A549 (cell line): ENCODE measurements at places on chromosomes 4 and X. TPM values are rescaled to one million over a fixed set of nuclear protein-coding genes. Genes with fewer than 3 reads are reported as not detected.

GRCh38 chr4:26152056-26152455 is 168.8 kb upstream of the RBPJ start:
- no peak for DNase-seq

DNA sequence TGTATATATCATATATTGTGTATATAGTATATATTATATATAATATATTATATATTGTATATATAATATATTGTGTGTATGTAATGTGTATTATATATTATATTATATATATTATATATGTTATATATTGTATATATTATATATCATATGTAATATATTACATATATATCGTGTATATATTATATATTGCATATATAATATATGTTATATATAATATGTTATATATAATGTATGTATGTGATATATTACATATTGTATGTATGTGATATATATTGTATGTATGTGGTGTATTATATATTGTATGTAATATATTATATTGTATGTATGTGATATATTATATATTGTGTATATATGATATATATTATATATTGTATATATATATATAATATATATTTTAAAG is 30.5 kb downstream of the RAB40A start:
- no peak for DNase-seq

GRCh38 chr4:77010841-77011354 is 61.3 kb downstream of the SEPTIN11 start:
- DNase-seq = no peak

DNA sequence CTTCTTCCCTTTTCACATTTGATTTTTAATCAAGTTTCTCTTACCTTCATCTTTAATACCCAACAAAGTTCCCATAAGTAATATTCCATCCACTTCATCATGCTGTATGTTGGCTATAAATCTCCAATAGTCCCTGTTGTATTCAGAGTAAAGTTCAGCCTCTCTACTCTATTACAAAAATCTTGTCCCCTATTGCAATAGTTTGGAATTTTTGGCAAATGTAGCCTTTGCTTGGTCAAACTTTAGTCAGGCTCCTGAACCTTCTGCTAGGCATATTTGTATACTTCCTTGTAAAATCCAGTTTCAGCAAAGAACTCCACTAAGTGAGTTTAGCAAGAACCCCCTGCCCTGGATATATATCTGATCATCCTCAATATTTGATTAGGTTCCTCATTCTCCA is 54.0 kb upstream of the PACRGL start:
- DNase-seq = no peak

DNA sequence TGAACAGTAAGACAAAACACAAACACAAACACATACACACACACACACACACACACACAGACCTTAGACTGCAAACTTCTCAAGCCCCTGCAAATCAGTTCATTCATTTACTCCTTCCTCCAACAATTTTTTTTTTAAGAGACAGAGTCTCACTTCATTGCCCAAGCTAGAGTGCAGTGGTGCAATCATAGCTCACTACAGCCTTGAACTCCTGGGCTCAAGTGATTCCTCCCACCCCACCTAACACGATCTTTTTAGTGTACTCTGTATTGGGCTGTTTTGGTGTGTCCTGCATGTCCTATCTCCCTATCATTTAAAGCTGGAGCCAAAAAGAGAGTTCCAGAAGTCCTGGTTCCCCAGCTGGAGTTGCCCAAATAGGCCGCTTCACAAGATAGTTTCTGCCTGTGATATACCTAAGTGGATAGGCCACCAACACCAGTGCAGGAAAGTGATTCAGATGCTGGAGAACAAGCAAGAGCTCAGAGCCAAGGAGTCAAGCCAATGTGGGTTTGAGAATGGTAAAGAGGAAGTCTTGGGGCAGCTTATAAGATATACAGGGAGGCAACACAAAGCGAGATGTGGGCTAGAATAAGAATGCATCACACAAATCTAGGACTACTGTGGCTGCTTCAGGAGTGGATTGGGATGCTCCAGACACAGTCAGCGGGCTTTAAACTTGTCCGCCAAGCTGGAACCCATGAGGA is 85.4 kb upstream of the RAPGEF2 start:
- DNase-seq = no peak

DNA sequence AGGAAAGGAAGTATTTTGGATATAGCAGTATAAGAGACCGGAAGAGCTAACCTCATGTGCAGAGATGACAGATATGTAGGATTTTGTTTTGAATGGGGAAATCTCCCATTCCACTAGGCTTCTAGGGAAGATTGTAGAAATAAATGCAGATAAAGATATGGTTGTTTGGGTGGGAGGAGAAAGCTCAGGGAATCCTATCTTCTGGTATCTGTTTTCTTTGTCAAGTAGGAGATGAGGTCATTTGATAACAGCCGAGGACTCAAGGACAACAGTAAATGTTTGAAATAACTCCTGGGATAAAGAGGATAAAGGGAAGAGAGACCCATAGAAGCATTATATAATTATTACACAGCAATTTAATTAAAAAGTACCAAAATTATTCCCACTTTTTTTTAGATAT is 24.7 kb upstream of the ZMAT1 start:
- DNase-seq = no peak

DNA sequence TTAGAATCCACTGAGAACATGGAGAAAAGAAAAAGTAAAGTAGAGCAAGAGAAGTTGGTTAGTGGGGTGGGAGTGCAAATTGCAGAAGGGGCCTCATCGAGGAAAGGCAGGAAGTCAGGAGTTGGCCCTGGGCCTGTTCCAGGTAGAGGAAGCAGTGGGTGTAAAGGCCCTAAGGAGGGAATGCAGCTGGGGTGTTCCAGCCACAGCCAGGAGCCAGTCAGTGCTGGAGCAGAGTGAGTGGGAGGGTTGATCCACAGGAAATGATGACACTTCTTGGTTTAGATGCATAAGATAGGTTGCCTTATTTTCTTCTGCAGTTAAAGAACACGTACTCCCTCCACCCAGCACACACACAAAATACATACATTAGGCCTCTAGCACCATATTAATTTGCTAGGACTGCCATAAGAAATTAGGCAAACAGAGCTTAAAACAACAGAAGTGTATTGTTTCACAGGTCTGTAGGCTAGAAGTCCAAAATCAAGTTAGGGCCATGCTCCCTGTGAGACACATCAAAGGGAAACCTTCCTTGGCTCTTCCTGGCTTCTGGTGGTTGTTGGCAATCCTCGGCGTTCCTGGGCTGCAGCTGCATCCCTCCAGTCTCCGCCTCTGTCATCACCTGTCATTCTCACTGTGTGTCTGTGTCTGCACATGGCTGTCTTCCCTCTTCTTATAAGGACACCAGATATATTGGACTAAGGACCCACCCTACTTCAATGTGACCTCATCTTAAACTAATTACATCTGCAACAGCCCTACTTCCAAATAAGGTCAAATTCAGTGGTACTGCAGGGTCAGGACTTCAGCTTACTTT is 205.9 kb downstream of the AASDH start:
- no peak for DNase-seq

- DNase-seq = no peak
Observed at GRCh38 chr4:14079601-14080000, 452.1 kb upstream of the BOD1L1 start.

PCDH11X gene
- 0.01 to 0.03 TPM (median 0.03 TPM) in 3 replicates for polyA plus RNA-seq

PDE5A gene
- polyA plus RNA-seq = 0.27 to 0.40 TPM (median 0.35 TPM) in 3 replicates

MAGEA9B gene
- not detected in 3 replicates for polyA plus RNA-seq
